ENCODE measurements at places on chromosomes 4 and X. TPM values are rescaled to one million over a fixed set of nuclear protein-coding genes. Genes with fewer than 3 reads are reported as not detected.

Gene ZNF275
- total RNA-seq: 10.6 TPM

Gene ARHGAP10
- total RNA-seq: 36.3 TPM

Gene GAGE1
- total RNA-seq: not detected

Gene CAPN6
- total RNA-seq: not detected

Gene PABPC4L
- 3.0 TPM for total RNA-seq

Gene AREG
- total RNA-seq: 0.51 TPM

Gene CLCN4
- 13.2 TPM for total RNA-seq

Gene MAGEA2
- not detected for total RNA-seq

Gene SLITRK4
- total RNA-seq: 13.2 TPM

Gene NLRP2B
- not detected for total RNA-seq

Gene VCX
- not detected for total RNA-seq

Gene FSTL5
- total RNA-seq: not detected

Gene POLN
- 1.1 TPM for total RNA-seq

Gene HTN3
- total RNA-seq: not detected

Gene SPARCL1
- total RNA-seq: 7.5 TPM

Gene DACH2
- total RNA-seq: not detected

Gene EGFL6
- total RNA-seq: not detected

Gene OGT
- 56.9 TPM for total RNA-seq

Gene ZRSR2
- 3.3 TPM for total RNA-seq

Gene SPANXN2
- not detected for total RNA-seq

Gene MAGEA11
- not detected for total RNA-seq

Gene ZNF81
- 1.6 TPM for total RNA-seq

Gene SEC31A
- 230 TPM for total RNA-seq

Gene PNMA6F
- total RNA-seq: not detected

Gene RIPPLY1
- not detected for total RNA-seq

Gene GAGE12H
- not detected for total RNA-seq

Gene SYTL5
- 0.35 TPM for total RNA-seq

Gene RHOXF1
- not detected for total RNA-seq

Gene CCDC160
- not detected for total RNA-seq
